ENCODE measurements at places on chromosomes 4 and X. TPM values are rescaled to one million over a fixed set of nuclear protein-coding genes. Genes with fewer than 3 reads are reported as not detected.

Gene MUC7
- not detected for total RNA-seq

Gene CRMP1
- not detected for total RNA-seq

Gene VCX3A
- total RNA-seq = not detected

Gene CFP
- total RNA-seq = 9.0 TPM

GRCh38 chr4:146469022-146469421 lies 52.7 kb downstream of the SLC10A7 start:
- no peak overlapping the region for H3K27ac ChIP-seq
- no peaks in the 10 kb centered on the region for H3K27me3 ChIP-seq
- no peak for DNase-seq
- no peaks in the 10 kb centered on the region for H3K36me3 ChIP-seq

GRCh38 chr4:108010167-108010566 lies 20.5 kb downstream of the HADH start:
- no peaks in the 10 kb centered on the region for H3K27me3 ChIP-seq
- no peak overlapping the region for H3K27ac ChIP-seq
- DNase-seq = no peak
- peaks cover 3% of the 10 kb centered on the region for H3K4me1 ChIP-seq
- H3K4me3 ChIP-seq = no peak overlapping the region
- peaks cover 8% of the 10 kb centered on the region for H3K36me3 ChIP-seq

- no peak for DNase-seq
- H3K4me3 ChIP-seq = no peak overlapping the region
- no peaks in the 10 kb centered on the region for H3K27me3 ChIP-seq
- no peak overlapping the region for H3K27ac ChIP-seq
Observed at GRCh38 chrX:123450222-123450621, 266.1 kb downstream of the GRIA3 start.

- H3K36me3 ChIP-seq = no peaks in the 10 kb centered on the region
- H3K4me1 ChIP-seq = no peaks in the 10 kb centered on the region
- H3K27ac ChIP-seq = no peak overlapping the region
- DNase-seq = no peak
- H3K27me3 ChIP-seq = no peaks in the 10 kb centered on the region
Observed at GRCh38 chr4:79225360-79225759, 100.5 kb downstream of the NAA11 start.

DNA sequence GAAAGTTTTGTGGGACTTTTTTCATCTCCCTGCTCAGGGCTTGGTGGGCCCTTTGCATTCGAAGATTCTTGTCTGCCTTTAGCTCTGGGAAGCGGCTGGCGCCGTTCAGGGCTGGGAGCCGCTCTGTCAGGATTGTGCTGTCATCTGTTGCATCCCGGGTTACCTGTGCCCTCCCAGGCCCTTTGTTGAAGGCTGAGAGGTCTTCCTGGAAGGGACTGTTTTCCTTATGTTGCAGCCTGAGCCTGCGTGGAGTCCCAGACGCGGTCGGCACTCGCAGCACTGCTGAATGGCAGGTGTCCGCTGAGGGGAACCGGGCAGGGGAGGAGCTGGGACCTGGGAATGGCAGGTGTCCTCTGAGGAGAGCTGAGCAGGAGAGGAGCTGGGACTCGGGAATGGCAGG lies 15.9 kb downstream of the RGS12 start:
- H3K27me3 ChIP-seq = peaks cover 15% of the 10 kb centered on the region
- H3K4me3 ChIP-seq = no peak overlapping the region
- no peak for DNase-seq
- no peaks in the 10 kb centered on the region for H3K36me3 ChIP-seq
- peaks cover 19% of the 10 kb centered on the region for H3K4me1 ChIP-seq

DNA sequence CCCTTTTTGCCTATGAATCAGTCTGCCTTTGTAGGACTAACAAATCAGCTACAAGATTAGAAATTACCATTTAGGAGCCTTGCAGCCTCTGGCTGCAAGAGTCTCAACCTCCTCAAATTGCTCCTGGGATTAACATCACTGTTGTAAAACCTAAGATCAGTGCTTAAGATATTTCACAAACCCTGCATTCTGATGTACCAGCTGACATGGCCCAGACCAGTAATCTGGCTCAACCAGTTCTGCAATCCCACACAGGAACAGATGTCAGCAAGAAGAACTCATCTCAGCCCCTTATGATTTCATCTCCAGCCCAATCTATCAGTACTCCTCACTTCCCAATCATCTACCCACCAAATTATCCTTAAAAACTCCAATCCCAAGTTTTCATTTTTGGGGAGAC lies 32.5 kb upstream of the AADAT start:
- H3K27me3 ChIP-seq = no peaks in the 10 kb centered on the region
- no peak for DNase-seq
- no peaks in the 10 kb centered on the region for H3K4me1 ChIP-seq
- no peak overlapping the region for H3K27ac ChIP-seq
- H3K36me3 ChIP-seq = no peaks in the 10 kb centered on the region

DNA sequence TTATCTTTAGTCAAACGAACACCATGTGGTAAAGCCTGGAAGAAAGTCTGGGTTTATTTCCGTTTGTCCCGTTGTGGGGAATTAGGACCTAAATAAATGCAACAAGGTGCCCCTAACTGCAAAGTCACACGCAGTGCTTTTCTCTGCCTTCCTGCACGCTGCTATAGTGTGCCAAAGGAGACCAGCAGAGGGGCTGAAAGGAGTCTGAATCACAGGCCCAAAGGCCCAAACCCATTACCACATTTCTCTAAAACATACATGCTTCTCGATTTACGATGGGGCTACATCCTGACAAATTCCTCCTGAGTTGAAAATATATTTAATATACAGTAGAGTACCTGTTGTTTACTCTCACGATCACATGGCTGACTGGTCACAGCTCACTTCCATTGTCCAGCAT lies 4.5 kb downstream of the VEGFC start:
- no peak overlapping the region for H3K27ac ChIP-seq
- H3K36me3 ChIP-seq = no peaks in the 10 kb centered on the region
- no peaks in the 10 kb centered on the region for H3K4me1 ChIP-seq

Gene AFP
- not detected for total RNA-seq

DNA sequence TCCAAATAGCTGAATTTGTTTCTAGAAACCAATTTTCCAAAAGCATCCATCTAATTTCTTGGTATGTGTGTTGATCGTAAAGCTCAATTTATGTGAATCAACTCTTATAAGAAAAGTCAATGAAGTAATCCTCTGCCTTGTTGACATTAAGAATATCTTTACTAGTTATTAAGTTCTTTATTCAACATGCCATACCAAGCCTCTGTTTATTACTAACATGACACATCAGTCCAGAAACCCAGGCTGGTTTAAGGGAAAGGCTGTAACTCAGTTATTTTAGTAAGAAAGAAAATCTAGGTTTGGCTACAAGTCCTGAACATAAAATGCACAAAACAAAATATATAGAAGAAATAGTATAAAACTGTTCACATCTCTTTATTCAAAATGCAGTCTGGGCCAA lies 48.0 kb downstream of the KLHL34 start:
- no peaks in the 10 kb centered on the region for H3K4me1 ChIP-seq
- DNase-seq = no peak
- no peaks in the 10 kb centered on the region for H3K27me3 ChIP-seq
- no peak overlapping the region for H3K27ac ChIP-seq

DNA sequence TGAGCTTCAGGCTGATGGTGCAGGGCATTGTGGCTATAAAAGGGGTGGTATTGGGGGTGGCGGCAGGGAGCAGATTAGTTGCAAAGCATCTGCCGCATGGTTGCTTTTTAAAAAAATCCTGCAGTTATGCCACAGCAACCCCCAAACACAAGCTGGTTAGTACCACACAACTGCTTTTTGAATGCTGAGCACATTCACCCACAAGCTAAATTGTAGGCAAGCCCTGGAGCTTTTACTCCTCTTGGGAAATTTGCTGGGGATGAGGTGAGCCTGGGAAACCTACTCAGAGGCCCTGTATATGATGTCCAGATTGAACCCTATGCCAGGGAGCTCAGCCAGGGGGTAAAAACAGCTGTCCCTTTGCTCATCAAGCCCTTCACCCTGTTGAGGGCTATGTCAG lies 33.8 kb upstream of the TRIM2 start:
- H3K4me3 ChIP-seq = no peak overlapping the region
- no peaks in the 10 kb centered on the region for H3K4me1 ChIP-seq
- no peak overlapping the region for H3K27ac ChIP-seq
- no peaks in the 10 kb centered on the region for H3K27me3 ChIP-seq

- no peak overlapping the region for H3K4me3 ChIP-seq
- no peaks in the 10 kb centered on the region for H3K4me1 ChIP-seq
- DNase-seq = no peak
Observed at GRCh38 chrX:18422325-18422724, 3.1 kb upstream of the CDKL5 start.

GRCh38 chrX:49263631-49264030 lies 879 bp downstream of the FOXP3 start:
- H3K36me3 ChIP-seq = no peaks in the 10 kb centered on the region
- DNase-seq = no peak
- H3K27me3 ChIP-seq = no peaks in the 10 kb centered on the region
- no peak overlapping the region for H3K27ac ChIP-seq
- H3K4me1 ChIP-seq = peaks cover 7% of the 10 kb centered on the region

DNA sequence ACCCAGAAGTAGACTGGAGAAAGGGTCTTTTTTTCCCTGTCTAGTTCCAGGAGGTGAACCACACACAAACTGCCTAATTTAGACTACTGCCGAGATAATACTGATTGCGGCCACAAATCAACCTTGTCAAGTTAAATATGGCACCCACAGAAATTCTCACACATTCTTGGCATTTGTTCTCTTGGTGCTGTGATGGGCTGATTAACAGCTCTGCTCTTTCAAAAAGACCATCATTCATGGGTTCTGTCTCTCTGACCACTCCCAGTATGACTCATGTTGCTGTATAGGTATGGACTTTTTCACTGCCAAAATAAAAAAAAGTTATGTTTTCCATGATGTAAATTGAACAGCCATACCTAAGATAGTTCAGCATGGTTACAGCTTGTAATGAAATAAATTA lies 1003.5 kb upstream of the LCORL start:
- no peak overlapping the region for H3K4me3 ChIP-seq
- DNase-seq = no peak
- H3K27me3 ChIP-seq = no peaks in the 10 kb centered on the region
- no peak overlapping the region for H3K27ac ChIP-seq
- no peaks in the 10 kb centered on the region for H3K36me3 ChIP-seq

DNA sequence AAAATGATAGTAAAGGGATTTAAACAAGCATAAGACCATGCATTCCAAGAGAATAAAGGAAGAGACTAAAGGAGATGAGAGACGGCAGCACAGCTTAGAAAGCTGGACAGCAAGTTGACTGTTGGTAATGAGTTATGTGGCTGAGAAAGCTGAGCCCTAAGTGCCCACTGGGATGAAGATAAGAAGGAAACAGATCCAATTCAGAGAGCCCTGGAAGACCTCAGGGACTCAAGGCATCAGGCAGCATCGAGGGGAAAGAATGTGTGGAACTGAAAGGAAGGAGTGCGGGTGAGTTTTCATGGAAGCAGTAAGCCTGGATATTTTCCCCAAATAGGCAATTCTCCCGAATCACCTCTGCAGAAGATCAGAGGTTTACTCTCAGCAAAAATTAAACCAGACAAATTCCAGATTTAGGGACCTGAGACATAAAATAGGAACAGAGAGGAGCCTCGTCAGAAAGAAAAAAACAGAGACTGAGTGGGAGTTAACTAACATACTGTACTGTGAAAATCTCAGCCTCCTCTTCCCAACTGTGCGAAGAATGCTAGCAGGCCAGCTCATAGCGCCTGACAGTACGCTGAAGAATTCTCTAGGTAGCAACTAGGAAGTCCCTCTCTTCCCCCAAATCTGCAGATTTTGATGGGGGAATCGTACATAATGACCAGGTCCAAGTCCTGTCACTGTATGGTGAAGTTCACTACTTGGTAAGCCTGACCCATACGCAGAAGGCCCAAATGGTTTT lies 187.7 kb upstream of the TAPT1 start:
- H3K27me3 ChIP-seq = no peaks in the 10 kb centered on the region
- H3K4me1 ChIP-seq = no peaks in the 10 kb centered on the region
- H3K4me3 ChIP-seq = no peak overlapping the region
- H3K36me3 ChIP-seq = no peaks in the 10 kb centered on the region
- DNase-seq = no peak

DNA sequence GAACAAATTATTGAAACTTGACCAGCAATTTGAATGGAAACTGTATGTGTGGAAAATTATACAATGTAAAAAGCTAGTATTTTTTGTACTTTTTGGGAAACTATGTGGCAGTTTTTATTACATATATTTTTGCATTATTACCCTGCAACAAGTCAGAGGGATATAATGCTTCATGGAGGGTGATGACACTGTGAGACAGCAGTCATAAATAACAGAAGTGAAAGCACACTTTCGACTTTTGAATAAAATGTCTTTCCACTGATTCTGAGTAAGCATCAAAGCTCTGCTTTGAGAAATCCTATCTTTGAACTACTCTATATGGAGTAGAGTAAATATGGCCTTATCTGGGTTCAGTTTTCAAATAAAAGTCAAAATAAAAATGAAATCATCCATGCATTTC lies 122.6 kb upstream of the PABPC4L start:
- no peak overlapping the region for H3K27ac ChIP-seq
- no peaks in the 10 kb centered on the region for H3K4me1 ChIP-seq
- no peak overlapping the region for H3K4me3 ChIP-seq
- no peak for DNase-seq
